ENCODE measurements at places on chromosomes 3 and 15. TPM values are rescaled to one million over a fixed set of nuclear protein-coding genes. Genes with fewer than 3 reads are reported as not detected.

The EPHA6 gene
- total RNA-seq = 1.4 TPM

The SACM1L gene
- 50.8 TPM for total RNA-seq

The ARNT2 gene
- total RNA-seq = 5.3 TPM

The PFN2 gene
- 79.4 TPM for total RNA-seq

The ATP2B2 gene
- 1.4 TPM for total RNA-seq

The ZBED2 gene
- total RNA-seq = 8.7 TPM

The CAV3 gene
- not detected for total RNA-seq

The GOLGA8N gene
- 14.7 TPM for total RNA-seq

The RBPMS2 gene
- 7.0 TPM for total RNA-seq

The PPCDC gene
- 5.5 TPM for total RNA-seq

The SLC22A13 gene
- 0.48 TPM for total RNA-seq

The CELSR3 gene
- 3.4 TPM for total RNA-seq

The DNASE1L3 gene
- total RNA-seq = 1.9 TPM

The SSUH2 gene
- 3.9 TPM for total RNA-seq

The ATP13A4 gene
- total RNA-seq = 16.6 TPM

The PLA2G4E gene
- 0.72 TPM for total RNA-seq

The GOLGA6L7 gene
- total RNA-seq = not detected

DNA sequence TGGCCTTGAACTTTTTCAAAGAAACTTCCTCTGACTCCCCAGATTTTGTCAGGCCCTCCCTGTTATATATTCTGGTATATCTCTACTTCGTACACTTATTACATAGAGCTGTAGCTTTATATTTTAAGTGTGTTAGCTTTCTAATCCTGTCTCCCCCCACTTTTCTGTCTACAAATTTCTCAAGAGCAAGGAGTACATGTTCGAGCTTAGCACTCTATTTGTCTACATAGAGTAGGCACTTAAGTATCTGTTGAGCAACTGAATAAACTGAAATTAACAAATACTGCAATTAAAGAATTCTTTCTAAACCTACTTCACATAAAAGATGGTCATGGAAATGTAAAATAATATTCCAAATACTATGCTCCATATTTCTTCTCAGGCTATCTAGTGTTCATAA, 39.4 kb downstream of the UACA start:
- no peak for DNase-seq

DNA sequence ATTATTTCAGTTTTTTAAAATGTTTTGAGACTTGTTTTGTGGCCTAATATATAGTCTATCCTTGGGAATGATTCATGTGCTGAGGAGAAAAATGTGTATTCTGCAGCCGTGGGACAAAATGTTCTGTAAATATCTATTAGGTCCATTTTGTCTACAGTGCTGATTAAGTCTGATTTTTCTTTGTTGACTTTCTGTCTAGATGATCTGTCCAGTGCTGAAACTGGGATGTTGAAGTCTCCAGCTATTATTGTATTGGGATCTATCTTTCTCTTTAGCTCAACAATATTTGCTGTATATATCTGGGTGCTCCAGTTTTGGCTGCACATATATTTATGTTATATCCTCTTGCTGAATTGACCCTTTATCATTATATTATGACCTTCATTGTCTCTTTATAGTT, 85.2 kb downstream of the UBE2E2 start:
- DNase-seq = no peak

DNA sequence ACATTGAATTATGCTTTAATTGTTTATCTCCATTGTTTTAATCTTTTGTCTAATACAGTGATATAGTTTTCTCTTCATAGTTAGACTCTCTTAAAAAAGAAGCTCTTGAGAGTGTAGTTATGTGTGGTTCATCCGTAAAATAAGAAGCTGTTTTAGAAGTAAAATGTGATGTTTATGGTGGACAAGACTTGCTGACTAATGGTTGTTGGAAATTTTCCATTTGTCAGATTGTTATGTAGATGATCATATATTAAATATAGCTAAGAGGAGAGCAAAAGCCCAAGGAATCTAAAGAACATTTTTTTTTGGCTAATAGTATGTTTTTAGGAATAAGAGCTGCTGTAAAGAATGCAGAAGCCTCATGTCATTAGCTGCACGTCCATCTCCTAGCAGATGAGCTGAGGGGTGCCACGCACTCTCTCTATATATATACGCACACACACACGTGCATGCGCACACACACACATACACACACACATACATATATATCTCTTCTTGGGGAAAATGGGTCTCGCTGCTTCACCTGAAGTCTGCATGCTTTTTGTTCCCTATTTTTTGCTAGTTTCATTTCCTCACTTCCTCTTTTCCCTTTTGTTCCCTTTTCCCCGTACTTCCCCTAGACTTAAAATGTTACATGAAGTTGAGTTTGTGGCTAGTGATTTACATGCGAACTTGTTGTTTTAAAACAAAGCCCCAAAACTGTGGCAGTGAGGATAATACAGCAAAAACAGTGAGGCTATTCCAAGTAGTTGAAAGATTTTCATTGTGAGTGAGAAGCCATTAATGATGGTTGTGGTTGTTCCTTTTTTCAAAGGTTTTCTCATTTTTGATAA, 107.8 kb downstream of the MBNL1 start:
- peak; percentile 48 for DNase-seq

DNA sequence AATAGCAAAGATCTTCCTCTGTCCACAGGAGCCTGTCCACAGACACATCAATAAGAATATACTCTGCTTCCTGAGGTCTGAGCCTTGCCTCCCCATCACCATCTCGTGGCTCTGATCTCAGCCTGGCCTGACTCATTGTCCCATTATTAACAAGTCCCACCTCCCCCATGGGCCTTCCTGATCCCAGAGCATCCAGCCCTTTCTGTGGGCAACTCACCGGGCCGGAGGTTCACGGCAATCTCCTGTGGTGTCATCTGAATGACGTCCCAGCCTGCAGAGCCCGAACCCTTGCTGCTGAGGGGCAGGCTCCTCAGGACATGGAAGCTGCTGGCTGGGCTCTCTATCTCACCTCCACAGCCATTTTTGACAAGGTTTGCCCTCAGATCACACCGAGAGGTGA, 28.1 kb downstream of the ITGB5 start:
- no peak for DNase-seq

- DNase-seq = peak; percentile 85
Observed at GRCh38 chr15:40992241-40992741, 39.0 kb downstream of the CHAC1 start.

GRCh38 chr15:78347586-78348543, 7.7 kb downstream of the CRABP1 start:
- peak; percentile 47 for DNase-seq

GRCh38 chr3:5213574-5213966, 26.1 kb downstream of the EDEM1 start:
- no peak for DNase-seq

GRCh38 chr15:80240276-80240675, 11.7 kb downstream of the CTXND1 start:
- DNase-seq = no peak

GRCh38 chr3:112582244-112582874, 20.5 kb downstream of the SLC35A5 start:
- peak; percentile 68 for DNase-seq

DNA sequence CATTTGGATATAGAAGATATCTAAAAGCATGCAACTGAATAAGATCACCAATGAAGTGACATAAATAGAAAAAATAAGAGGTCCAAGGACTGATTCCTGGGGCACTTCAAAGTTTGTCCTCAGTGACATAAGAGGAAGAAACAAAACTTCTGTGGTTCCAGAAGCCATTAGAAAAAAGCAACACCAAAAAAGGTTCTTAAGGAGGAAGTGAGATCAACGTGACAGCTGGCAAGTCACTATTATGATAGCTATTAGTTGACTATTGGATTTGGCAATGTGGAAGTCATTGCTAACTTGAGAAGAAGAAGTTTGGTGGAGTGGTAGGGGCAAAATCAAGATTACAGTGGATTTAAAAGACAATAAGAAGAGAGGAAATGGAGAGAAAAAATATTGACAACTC, 1098.3 kb downstream of the NAALADL2 start:
- DNase-seq = no peak

DNA sequence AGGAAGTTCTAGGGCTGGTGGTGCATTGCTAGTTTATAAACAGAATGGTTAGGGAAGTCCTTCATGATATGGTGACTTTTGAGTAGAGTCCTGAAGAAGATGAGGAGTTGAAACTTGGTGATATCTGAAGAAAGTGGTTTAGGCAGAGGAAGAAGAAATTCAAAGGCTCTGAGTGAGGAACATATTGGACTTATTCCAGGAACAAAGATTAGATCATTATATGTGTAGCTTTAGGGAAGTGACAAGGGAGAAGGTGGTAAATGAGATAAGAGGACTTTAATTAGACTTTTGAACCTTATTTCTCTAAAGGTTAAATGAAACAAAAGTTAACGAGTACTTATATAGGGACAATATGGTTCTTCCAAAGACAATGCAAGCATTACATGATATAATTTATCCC, 286.7 kb downstream of the DOCK3 start:
- no peak for DNase-seq

DNA sequence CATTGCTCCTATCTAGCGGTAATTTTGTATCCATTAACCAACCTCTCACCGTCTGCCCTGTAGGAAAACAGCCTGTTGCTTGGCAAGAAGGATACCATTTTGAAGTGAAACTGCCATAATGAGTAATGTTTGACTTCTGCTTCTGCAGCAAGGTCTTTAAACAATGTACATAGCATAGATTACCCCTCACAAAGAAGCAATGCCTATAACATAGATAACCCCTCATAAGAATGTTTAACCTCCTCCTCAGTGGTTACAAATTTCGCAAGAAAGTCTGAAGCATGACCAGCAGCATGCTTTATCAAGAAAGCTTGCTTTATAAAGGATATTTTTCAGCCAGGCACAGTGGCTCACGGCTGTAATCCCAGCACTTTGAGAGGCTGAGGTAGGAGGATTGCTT, 61.2 kb upstream of the MFGE8 start:
- DNase-seq = no peak

GRCh38 chr3:86175051-86175536, 815.9 kb downstream of the VGLL3 start:
- peak; percentile 51 for DNase-seq

DNA sequence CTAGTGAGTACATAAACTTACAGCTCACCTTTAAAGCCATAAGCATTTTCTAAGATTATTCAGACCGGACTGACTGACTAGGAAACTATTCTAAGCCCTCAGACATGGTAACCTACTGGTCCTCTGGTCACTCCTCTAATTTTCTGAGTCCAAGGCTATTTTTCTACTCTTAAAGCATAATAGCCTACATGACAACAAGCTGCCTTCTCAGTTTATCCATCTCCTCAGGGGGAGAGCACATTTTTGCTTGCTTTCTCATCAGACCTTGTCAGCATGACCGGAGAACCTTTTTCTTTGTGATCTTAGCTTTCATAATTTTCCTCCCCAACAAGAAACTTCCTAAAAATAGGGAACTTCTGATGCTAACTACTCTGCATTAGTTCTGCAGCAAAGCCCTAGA, 38.4 kb downstream of the UBP1 start:
- DNase-seq = no peak

- no peak for DNase-seq
Observed at GRCh38 chr3:45545476-45545875, 49.1 kb upstream of the LIMD1 start.

- no peak for DNase-seq
Observed at GRCh38 chr15:98067339-98067738, 106.8 kb downstream of the ARRDC4 start.

GRCh38 chr3:20040548-20041196, 426 bp downstream of the KAT2B start:
- peak; percentile 80 for DNase-seq

DNA sequence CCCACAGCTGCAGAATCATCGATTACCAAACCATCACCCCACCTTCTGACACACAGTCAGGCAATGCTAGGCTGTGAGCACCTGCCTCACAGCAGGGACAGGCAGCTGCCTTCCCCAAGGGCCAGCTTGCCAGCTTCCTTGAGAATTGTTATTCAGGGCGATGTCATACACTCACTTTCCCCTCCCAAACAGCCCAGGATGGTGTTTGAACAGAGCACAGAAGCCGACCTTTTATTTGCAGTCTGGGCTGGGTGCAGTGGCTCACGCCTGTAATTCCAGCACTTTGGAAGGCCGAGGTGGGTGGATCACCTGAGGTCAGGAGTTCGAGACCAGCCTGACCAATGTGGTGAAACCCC, 84.5 kb upstream of the HERC1 start:
- DNase-seq = no peak

DNA sequence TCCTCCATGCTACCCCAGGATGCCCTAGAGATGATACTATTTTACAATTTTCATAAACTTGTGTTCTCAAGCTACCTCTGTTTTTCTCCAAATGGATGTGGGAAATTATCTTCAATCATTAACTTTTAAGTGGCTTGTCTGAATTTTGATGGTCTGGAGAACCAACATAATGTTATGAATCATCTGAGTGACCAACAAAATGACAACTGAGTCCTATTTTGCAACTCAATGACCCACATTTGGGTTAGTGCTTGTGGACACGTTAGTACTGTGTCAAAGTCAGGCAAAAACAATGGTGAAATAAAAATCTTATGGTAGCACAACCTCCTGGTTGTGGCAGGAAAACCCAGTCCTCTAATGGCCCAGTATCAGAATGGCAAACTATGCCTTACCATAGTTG, 352.4 kb upstream of the ZNF385D start:
- DNase-seq = no peak

GRCh38 chr3:72232777-72233176, 447.8 kb upstream of the PROK2 start:
- DNase-seq = no peak

- DNase-seq = no peak
Observed at GRCh38 chr3:69165744-69166143, 43.3 kb upstream of the LMOD3 start.

DNA sequence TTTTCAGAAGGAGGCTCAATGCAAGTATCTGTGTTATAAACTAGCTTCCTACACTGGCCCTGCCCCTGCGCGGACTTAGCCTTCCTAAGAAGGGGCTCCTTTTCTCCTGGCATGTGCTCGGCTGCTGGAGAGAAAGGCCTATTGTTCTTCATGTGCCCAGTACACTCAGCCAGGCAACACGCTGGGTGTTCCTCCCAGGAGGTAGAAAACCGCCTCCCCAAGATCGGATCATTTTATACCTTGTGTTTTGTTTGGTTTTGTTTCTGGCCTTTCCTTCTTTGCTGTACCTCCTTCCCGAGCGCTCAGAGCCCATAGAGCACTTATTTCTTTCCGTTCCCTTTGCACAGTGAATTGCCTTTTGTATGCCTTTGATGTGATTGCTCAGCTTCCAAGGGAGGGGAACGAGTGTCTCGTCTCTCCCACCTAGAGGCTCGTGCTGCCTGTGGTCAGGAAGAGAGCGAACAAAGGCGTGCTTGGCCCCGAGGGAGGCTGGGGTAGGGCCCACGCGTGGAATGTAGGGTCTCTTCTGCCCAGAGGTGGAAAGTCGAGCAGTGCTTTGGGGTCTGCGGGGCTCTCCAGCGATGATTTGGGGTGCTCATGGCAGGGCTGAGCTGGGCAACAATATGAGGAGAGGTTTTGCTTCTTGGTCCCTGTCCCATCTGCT, 30.0 kb downstream of the CCNL1 start:
- DNase-seq = peak; percentile 46
